ENCODE measurements at places on chromosomes 2 and 18.

- DNase-seq = no peak
Measured at GRCh38 chr2:125925891-125926546, 729.9 kb upstream of the GYPC start.

DNA sequence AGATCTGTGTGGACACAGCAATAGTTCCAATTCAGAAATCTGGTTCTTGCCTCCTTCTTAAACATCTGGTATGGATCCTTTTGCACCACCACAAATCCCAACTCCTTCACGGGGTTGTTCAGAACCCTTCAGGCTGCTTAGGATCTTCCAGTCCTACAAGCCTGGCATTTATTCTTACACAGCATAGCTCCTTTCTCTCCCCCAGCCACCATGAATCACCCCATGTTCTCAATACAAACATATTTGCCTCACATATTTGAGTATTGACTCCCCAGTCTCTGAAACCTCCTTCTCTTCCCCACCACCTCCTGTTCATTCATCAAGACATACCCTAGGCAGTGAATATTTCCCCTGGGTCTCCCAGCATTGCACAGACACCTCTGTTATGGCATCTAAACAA lies 155.2 kb downstream of the ALK start:
- no peak for DNase-seq

- peak; percentile 75 for DNase-seq
Measured at GRCh38 chr18:51196118-51196810, 1.2 kb downstream of the MEX3C start.

GRCh38 chr2:105786231-105787230 lies 41.8 kb downstream of the NCK2 start:
- no peak for DNase-seq

GRCh38 chr18:23765931-23766330 lies 76.7 kb downstream of the LAMA3 start:
- no peak for DNase-seq
